ENCODE measurements at places on chromosomes 13 and 19.

DNA sequence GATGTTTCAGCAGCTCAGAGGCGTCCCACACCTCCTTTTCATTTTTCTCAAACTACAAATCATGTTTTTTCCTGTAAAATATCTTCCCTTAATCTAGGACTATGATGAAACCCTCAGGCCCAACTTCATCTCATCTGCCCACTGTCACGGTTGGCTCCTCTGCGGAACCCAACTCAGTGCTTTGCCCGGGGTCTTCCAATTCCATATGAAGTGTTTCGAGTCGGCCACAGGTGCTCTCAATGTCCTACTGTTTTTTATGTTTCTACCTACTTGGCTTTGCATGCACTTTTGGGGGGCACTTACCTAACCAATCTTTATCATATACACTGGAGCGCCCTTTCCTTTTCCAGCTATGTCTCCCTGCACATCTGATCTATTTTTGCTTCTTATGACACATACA lies 28.1 kb downstream of the COL4A1 start:
- no peak for DNase-seq

DNA sequence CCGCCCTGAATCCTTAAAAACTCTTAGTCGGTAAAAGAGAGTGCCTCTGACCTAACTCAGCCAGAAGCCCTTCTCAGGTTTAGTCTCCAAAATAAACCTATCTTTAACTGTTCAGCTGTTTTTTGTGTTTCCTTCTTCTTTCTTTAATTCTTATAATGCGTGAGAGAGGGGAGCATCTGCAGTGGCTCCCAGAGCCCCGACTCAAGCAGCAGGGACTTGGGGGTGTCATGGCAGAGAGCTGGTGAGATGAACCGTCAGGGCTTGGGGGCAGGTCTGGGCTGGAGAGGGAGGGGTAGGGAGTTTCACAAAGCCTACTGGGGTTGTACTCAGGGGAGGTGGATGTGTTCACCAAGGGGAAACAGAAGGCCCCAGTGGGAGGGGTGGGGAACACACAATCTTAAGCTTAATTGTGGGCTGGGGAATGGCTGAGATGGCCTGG lies 16.8 kb upstream of the SIGLEC6 start:
- no peak for DNase-seq

DNA sequence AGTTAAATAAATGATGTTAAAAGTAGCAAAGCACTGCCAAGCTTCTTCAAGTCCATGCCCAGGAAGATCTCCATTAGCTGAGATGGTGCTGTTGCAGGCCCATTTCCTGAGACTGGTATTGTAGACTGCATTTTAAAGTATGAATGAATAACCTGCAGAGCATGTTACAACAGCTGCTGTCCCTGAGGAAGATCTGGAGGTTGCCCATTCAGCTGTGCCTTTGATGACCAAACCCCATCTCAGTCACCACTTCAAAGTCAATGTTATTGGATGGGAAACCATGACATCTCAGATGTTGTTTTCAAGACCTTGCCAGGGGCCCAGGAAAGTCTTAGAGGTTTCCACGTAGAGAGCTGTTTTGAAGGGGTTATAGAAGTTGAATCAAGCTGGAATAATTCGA lies 281.3 kb downstream of the MTUS2 start:
- DNase-seq: no peak

DNA sequence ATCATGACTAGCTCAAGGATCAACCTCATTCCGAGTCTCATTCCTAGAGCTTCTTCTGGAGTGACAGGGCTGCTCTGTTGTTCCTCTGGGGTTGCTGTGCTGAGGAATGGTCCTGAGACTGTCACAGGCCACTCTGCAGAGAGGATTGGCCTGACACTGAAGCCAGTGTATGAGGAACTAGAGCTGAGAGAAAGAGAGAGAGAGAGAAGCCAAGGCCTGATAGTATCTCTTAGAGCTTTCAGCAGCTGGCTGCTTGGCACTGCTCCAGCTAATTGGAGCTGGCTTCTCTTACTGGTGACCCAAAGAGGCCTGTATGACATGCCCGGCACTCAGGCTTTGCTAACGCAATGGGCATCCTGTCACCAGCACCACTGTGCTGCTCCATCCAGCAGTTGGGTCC lies 73.4 kb upstream of the FLT1 start:
- no peak for DNase-seq

- DNase-seq: no peak
Measured at GRCh38 chr19:7787141-7787540, 24.1 kb downstream of the CLEC4M start.

DNA sequence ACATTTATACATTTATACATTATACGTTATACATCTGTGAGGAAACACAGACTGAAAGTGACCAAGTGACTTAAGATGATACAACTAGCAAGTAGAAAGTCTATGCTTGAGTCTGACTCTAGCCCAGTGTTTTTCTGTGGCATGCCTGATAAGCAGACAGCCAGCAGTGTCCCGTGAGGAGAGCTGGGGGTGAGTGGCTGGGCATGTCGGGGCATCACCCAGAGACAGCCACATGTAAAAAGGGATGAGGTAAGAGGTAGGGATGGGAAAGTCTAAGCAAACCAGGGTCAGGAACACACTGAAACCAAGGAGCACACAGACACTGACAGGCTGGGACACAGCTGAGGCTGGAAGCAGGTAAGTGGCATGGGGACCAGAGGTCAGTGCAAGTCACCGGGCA lies 333.2 kb downstream of the FOXO1 start:
- DNase-seq: no peak

GRCh38 chr13:42497798-42498197 lies 76.2 kb upstream of the TNFSF11 start:
- no peak for DNase-seq

DNA sequence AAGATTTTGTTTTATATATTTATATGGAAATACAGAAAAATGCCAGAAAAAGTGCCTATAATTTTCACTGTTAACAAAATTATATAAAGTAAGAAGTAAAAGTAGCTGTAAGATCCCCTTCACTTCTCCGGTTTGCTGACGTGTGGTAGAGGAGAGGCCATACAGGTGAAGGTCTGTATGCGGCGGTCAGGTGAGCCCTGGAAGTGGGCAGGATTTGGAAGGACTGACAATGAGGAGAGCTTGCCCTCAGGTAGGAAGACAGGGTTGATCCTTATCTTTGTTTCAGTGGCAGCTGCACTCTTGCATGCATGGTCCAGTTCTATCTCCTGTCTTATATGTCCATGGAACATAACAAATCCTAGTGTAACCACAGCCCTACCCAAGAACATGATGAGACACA lies 16.9 kb upstream of the TFDP1 start:
- no peak for DNase-seq

DNA sequence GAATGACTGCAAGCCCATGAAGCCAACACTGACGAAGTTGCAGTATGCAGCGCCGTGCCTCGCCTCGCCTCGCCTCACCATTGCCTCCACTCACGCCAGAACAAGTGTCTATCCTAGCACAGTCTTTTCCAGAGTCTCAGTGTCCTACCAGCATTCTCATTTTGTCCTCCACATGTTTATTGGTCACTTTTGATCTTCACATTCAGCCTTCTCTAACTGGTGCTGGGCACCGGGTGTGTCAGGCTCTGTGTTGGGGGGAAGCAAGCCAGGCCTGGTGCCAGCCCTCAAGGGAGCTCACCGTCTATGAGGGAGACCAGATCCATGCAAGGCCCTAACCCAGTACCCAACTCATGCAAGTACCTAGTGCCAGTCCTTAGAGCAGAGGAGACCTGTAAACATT lies 69.7 kb upstream of the GPR183 start:
- no peak for DNase-seq

GRCh38 chr13:105502193-105502592 lies 1033.3 kb downstream of the EFNB2 start:
- no peak for DNase-seq

DNA sequence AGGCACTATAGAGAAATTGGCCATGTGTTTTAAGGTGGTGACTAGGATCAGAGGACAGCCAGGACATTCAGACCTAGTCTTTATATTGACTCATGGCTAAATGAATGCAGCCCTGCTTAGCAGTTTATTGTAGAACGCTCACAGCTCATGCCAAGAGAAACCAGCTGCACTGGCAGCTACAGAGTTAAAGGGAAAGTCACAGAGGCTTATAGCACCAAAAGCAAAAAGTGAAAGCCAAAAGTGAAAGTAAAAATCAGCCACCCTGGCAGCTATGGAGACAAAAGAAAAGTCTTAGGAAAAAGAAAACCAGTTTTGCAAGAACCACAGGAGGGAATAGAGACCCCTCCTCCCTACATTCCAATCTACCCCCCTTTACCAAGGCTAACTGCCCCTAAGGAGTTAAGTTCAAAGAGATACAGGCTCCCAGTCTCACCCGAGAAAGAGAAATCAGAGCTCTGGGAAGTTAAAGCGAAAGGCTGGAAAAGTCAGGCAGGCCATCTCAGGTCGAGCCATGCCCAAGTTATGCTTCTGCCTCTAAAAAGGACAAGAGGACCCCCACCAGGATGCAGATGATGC lies 99.0 kb downstream of the ZNF429 start:
- DNase-seq: no peak

Measured in right renal pelvis (tissue), 4 donors.